ENCODE measurements at places on chromosomes 3 and 15.

GRCh38 chr3:170909129-170909903 lies 879 bp upstream of the EIF5A2 start:
- no peak for DNase-seq

DNA sequence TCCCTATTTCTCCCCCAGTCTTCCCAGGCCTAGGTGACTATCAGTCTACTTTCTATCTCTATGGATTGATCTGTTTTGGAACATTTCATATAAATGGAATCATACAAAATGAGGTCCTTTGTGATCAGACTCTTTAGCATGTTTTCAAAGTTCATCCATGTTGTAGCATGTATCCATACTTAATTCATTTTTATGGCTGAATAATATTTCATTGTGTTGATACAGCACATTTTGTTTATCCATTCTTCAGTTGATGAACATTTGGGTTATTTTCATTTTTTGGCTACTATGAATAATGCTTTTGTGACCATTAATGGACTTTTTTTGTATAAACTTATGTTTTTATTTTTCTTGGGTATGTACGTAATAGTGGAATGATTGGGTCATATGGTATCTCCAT lies 19.2 kb upstream of the MGA start:
- no peak for DNase-seq

- no peak for DNase-seq
These were observed 14.5 kb downstream of the CSRNP1 start for GRCh38 chr3:39138804-39139415.

- no peak for DNase-seq
These were observed 49.5 kb upstream of the GK5 start for GRCh38 chr3:142274908-142275307.

GRCh38 chr3:9398700-9399336 lies 1.4 kb downstream of the SETD5 start:
- DNase-seq: no peak

DNA sequence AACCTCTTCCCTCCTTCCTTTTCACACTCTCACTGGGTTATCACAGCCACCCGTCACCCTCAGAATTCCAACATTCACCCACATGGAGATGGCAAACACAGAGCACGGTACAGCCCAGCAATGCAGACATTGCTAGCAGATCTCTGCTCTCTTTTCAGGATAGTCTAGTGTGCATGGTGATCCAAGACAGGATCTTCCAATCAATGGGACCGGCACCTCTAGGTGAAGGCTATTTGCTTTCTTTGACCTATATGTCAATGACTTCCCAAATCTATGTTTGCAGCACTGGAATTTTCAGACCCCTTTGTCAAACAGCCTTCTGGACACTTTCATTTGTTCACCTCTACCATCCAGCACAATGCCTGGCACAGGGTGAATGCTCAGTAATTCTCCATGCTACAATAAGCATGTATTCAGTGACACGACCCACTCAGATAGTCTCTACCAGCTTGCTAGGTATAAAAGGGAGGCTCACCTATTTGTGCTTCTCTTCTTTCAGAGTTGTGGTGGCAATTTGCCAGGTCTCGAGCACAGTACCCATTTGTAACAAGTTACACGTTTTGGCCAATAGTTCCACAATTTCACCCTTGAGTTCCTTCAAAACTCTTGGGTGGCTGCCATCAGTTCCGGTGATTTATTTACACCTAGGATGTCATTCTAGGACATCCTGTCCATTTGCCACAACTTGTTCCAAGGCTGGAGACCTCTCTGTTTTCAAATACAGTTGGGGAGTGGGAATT lies 279.1 kb upstream of the ICE2 start:
- DNase-seq: no peak

- DNase-seq: no peak
These were observed 11.6 kb upstream of the VGLL4 start for GRCh38 chr3:11655196-11655928.

DNA sequence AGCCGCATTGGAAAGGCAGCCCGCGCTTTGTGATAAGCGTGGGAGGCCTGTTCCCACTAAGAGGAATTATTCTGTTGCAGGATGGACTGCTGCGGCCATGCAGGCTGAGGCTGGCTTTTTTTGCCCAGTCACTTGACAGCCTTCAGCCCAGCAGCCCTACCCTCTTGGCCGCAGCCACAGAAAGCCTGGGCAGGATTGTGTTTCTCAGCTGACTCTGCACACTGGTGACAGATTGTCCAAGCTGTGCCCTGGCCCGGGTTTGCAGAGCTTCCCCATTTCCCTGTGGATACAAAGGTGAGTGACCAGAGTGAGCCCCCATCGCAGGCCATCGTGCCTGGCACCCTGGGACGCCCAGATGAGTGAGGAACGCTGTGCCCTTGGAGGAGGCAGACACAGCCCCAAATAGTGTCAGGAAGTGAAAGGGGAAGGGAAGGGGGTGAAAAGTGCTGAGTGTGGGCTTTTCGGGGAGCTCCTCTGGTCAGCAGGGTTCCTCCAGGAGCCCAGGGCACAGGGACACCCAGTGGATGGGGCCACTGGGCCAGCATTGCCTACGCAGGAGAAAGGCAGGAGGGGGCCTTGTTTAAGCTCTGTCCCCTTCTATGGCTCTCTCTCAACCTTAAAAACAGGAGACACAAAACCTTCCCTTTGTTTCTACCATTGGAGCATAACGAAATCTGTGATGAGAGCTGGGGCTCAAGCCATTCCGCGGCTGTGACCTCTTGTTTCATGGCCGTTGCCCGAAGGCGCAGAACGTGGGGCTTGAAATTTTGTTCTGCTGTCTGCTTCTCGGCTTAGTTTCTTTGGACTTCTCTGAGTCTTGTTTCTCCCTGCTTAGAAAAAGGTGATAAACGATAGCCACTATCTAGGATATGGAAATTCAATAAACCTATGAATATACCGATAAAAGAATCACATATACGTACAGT lies 91.5 kb upstream of the MEF2A start:
- no peak for DNase-seq

GRCh38 chr3:184590795-184591194 lies 29.2 kb downstream of the EPHB3 start:
- DNase-seq: no peak

DNA sequence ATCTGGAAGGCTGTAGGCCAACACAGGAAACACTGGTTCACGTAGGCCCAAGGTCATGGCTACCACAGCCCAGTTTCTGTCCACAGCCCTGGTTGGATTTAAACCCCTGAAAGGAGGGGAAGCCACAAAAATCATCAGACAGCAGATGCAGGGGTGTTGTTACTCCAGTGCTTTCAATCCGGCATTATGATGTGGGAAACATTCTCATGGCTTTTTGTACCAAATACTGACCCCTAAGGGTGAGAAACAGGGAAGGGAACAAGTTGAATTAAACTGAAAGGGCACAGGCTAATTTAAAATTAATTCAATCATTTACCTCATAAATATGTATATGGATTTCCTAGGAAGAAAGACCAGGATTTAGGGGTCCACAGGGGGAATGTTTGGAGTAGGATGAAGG lies 375.6 kb downstream of the CTNNB1 start:
- DNase-seq: no peak

All from stimulated activated CD8-positive, alpha-beta memory T cell treated with anti-CD3 and anti-CD28 coated beads, Interleukin-4, amount 100 ng/mL, for 1 hour (primary cell).